ENCODE measurements at places on chromosomes 4 and X.

DNA sequence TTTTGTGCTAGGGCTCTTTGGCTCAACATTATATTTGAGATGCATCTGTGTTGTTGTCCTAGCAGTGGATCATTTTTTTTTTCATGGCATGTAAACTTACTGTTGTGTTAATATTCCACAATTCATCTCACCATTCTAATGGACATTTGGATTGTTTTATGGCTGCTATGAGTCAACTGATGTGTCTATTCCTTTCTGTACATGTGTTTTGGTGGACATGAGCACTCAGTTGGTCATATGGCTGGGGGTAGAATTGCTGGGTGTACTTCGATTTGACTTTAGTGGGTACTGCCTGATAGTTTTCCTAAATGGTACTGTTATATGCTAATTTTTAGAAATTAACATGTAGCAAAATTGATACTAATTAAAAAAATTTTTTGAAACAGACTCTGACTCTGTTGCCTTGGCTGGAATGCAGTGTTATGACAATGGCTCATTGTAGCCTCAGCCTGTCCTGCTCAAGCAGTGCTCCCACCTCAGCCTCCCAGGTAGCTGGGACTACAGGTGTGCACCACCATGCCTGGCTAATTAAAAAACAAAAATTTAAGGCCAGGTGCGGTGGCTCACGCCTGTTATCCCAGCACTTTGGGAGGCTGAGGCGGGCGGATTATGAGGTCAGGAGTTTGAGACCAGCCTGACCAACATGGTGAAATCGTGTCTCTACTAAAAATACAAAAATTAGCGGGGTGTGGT lies 9.0 kb downstream of the FAM193A start:
- DNase-seq = no peak

- no peak for DNase-seq
Measured at GRCh38 chr4:66187175-66187720, 517.0 kb upstream of the EPHA5 start.

DNA sequence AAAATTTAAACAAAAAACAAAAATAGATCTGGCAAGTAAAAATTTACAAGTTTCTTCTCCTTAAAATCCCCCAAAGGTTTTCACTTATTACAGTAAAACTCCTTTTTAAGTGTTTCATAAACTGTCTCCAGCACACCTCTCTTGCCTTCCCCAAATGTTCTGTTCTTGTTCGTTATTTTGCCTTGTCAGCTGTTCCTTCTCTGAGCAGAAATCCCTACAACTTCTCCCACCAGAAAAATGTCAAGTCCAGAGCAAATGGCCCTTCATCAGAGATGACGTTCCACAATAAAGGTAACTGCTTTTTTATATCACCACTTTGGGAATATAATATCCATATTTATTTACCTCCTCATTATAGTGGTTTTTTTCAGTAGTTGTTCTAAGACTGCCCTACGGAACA lies 432.1 kb downstream of the ADAM29 start:
- no peak for DNase-seq

DNA sequence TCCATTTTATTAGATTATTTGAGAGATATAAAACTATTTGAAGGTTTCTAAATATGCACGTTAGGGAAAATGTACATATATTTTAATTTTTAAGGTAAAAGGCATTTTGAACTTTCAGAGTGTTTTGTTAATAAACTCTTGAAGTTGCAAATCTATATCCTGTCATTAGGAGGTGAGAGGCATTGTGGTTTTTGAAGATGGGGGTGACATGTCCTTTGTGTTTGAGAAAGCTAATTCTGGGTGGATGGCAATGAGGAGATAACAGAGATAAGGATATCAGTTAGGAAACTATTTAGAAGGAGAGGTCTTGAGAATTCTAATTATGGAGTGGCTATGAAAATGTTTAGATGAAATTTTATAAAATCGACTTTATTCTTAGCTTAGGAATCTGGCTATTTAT lies 6.1 kb downstream of the STIM2 start:
- no peak for DNase-seq

- DNase-seq = no peak
Measured at GRCh38 chr4:20065952-20066351, 185.8 kb upstream of the SLIT2 start.

DNA sequence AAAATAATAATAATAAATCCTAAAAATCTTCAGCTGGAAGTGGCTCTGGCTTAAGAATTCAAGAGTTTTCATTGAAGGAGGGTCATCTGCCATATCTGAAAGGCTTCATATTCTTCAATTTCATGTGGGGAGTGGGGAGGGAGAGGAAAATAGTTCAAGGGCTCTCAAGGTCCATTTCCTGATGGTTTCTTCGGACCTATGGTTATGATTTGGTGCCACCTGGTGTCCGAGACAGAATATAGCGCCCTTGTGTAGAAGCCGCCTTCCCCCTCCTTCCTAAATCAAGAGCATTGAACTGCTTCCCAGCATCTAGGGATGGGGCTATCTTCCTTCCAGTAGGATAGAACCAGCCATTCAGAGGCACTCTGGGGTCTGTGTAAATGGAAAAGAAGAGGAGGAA lies 34.3 kb downstream of the NLGN3 start:
- peak; percentile 32 for DNase-seq

DNA sequence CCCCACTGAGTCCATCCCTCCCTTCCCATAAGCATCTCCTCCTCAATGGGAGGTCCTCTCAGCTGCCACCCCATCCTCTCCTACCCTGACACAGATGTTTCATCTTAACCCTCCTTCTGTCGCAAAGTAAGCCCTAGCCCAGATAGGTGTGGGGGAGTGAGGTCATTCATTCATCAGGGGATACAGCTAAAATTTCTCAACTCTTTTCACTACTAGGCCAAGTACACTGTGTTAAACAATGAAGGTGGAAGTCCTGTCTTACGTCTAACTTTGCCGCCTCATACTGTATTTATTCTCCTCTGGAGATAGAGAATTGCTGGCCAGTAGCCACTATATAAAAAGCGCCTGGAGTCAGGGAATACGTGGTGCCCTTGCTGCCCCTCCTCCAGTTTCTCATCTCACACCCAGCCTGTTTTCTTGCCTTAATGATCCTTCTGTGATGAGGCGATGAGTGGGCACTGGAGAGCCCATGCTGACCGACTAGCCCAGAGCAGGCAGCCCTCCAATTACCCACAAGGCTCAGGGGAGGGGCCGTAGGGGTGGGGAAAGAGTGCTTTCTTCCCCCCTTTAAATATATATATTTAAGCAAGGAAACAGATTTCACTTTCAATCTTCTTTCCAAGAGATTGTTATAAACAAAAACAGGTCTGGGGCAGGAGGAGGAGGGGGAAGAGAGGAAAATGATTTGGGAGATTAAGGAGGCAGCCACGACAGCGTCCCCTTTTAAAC lies 149.5 kb downstream of the PJA1 start:
- no peak for DNase-seq

- DNase-seq = no peak
Measured at GRCh38 chr4:155430895-155431795, 54.4 kb upstream of the MAP9 start.

DNA sequence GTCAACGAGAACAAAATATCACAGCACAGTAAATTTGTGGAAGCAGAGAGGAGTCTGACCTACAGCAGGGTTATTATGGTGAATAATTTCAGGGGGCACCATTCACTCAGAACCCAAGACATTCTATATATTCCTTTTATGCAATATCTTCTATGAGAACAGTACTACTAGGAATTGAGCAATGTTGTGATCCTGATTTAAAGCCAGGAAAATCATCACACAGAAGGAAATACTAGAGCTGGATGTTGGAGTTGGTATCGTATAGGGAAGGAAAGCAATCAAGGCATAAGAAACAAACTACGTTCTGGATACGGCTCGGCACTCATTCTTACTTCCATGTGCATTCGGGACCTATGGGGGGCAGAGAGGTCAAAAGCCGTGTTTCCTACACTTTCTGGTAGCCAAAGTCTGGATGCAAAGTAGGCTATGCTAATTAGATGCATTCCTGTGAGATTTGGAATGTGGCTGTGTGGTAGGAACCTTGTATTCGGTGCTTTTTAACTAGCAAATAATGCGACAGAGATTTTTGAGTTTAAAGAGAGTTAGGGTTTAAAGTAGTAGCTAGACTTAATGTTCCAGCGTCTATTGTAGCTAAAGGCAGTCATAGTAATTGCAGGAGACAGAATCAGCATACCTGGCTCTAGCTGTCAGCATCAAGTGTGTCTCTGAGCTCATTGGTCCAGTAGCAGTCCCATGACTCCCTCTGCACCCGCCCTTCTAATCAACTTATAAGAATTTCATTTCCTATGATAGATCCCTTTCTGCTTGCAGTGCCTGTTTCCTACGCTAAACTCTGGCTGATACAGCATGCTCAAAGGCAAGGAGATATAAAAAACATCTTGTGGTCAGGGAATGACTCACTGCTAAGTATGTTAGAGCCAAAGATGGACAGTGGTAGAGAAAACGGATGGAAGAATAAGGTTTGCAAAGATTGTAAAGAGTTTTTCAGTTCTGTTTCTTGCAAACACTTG lies 43.3 kb upstream of the PDGFC start:
- no peak for DNase-seq

DNA sequence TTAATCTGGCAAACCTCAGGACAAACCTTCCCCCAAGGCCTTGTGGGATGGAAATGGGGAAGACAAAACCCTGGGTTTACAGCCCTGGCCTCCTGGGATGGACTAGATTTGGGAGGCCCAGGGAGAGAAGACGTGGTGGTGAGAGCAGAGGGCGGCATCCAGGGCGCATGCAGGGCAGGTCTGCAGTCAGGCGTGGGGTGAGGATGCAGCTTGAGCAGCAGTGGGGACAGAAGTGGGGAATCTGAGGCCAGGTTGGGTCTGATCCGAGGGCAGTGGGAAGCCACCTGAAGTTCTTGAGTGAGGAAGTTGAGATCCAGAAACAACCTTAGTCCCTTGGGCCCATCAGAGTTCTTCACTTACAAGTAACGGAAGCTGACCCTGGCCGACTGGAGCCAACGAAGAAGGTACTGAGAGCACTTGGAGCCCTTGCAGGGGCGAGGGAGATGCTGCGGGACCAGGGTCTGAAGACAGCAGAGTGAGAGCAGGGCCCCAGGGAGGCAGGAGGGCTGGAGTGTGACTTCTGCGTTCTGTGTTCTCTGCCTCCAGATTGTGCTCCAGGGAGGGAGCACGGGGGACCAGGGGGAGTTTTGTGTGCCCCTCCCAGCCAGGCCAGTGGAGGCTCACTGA lies 42.0 kb upstream of the GPR78 start:
- DNase-seq = no peak

GRCh38 chr4:103786014-103786413 lies 66.2 kb upstream of the TACR3 start:
- no peak for DNase-seq

DNA sequence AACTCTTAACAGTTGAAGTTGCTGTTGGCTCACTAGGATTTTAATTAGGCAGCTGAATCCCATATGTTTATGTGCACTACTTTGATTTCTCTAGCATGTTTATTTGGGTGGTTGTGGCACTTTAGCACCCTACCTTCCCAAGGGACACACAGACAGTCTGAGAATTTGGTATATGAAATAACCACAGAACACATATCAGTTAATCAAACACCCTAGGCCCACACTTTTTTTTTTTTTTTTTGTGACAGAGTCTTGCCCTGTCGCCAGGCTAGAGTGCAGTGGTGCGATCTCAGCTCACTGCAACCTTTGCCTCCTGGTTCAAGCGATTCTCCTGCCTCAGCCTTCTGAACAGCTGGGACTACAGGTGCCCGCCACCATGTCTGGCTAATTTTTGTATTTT lies 130.5 kb downstream of the DCK start:
- no peak for DNase-seq

GRCh38 chr4:148396986-148397673 lies 45.1 kb downstream of the NR3C2 start:
- DNase-seq = no peak

GRCh38 chrX:42237956-42238355 lies 314.6 kb upstream of the CASK start:
- DNase-seq = no peak

DNA sequence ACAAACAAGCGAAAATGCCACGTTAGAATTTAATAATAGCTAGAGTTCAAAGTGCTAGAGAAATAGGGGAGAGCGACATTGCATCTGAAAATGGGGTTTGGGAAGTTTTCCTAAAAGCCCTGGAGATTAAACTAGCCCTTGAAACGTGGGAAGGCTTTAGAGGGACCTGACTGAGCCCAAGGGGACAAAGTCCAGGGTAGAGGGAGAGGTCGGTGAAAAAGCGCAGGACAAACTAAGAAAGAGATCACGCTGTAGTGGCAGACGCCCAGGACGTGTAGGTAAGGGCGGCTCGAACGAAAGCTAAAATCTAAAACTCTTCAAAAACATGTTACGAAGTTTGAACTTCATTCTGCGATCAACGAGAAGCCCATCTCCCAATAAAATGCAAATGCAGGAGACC lies 1.1 kb upstream of the ATP11C start:
- no peak for DNase-seq

- DNase-seq = no peak
Measured at GRCh38 chr4:41429280-41429669, 108.7 kb upstream of the LIMCH1 start.

All from stimulated activated naive CD8-positive, alpha-beta T cell treated with anti-CD3 and anti-CD28 coated beads, Interleukin-15, amount 100 ng/mL, for 72 hours (primary cell).